ENCODE measurements at places on chromosomes 11 and 22.
A peak's percentile ranks its signal among the peaks of the same experiment; 100 is the strongest.

DNA sequence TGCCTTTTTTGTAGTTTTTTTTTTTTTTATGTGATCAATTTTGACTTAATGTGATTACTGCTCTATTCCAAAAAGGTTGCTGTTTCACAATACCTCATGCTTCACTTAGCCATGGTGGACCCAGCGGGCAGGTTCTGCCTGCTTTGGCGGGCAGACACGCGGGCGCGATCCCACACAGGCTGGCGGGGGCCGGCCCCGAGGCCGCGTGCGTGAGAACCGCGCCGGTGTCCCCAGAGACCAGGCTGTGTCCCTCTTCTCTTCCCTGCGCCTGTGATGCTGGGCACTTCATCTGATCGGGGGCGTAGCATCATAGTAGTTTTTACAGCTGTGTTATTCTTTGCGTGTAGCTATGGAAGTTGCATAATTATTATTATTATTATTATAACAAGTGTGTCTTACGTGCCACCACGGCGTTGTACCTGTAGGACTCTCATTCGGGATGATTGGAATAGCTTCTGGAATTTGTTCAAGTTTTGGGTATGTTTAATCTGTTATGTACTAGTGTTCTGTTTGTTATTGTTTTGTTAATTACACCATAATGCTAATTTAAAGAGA is 12.5 kb downstream of the CCND1 start:
- no peak for DNase-seq

GRCh38 chr11:114596175-114596919 is 761 bp upstream of the NXPE4 start:
- no peak for DNase-seq

GRCh38 chr11:3049430-3050243 is 7.6 kb downstream of the CARS1 start:
- DNase-seq: peak; percentile 61

GRCh38 chr11:118902336-118903203 is 18.9 kb downstream of the CXCR5 start:
- DNase-seq: no peak

DNA sequence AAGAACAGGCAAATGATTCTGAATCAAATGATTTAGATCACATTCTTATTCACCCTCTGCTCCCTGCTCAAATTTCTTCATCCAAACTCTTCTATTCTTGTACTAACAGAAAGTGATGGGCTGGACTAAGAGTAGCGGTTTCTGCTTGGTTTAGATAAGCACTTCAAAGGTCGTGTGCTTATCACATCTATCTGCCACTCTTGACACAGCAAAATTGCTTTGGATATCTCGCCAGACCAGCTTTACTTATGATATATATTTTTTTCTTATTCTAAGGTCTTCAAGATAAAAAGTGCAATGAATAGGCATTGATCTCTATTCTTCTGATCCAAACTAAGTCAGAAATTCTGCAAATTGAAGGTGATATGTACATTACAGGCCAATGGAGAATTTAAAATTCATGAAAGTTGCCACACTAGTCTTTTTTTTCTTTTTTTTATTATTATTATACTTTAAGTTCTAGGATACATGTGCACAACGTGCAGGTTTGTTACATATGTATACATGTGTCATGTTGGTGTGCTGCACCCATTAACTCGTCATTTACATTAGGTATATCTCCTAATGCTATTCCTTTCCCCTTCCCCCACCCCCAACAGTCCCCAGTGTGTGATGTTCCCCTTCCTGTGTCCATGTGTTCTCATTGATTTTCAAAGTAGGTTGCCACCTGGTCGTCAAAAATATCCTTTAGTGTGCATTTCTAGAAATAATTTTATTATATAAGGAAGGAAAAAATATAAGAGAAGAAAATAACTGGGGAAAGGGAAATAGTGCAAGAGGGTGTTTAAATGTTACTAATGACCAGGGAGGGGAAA is 1941.0 kb upstream of the RAG2 start:
- no peak for DNase-seq

DNA sequence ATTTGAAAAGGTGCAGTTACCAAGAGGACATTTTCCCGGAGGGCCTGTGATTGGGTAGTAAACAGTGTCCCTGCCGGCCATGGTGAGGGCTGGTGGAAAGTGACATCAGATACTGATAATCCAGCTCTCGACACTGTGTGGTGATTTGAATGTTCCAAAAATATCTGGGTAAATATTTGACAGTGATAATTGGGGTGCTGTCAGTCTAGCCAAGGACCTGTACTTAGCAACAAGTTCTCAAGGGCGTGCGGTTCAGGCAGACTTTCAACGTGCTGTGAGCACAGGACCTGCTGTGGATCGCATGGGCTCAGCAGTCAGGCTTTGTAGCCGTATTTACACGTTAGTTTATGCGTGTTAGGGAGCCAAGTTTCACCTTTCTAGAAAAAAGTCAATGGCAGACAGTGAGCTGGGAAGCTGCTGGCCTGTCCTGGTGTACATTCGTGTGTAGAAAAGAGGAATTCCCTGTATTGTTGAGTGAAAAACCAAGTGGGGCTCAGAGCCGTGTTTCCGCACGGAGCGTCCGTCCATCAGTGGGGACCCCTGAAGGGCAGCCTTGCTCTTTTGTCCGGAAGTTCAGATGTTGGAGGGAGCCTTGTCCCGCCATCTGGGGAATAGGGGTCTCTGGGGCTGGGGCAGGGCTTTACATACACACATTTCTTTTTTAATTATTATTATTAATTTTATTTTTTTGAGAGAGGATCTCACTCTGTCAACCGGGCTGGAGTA is 11.3 kb downstream of the TRMU start:
- DNase-seq: no peak

DNA sequence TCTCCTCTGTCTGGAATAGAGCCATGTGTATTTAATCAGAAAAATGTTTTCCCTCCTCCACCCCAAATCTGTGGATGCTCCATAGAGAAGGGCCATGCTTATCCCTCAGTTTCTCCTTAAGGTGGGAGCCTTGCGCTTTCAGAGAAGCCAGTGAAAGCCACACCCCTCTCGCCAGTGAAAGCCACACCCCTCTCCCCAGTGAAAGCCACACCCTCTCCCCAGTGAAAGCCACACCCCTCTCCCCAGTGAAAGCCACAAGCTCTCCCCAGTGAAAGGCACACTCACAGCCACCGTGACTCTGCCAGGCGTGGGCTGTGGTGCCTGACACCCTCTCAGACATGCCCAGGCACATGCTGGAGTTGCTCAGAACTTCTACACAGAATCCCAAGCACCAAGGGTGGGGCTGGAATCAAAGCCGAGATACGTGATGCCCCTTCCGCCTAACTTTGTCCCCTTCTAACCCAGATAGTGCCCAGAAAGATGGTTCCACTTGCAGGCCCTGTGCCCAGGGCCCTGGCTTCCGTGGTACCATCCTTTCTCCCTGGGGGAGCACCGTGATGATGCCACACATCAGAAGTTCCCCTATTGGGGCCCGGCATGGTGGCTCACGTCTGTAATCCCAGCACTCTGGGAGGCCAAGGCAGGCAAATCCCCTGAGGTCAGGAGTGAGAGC is 16.5 kb upstream of the PRR5 start:
- DNase-seq: no peak

DNA sequence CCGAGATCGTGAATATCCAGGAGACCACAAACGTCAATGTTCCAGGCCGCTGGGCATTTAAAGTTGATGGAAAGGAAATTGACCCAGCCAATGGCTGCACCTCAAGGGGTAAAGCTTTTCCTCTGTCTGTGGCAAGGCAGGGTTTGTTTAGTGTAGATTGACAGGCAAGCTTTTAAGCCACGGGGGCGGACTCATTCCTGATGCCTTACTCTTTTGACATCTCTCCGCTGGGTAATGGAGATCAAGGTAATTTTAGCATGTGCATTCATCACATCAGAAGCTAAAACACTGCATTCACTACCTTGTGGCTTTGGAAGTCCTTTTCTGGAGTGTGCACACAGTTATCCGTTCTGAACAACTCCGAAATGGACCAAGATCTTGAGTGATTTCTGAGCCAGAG is 12.6 kb downstream of the TECTA start:
- no peak for DNase-seq

DNA sequence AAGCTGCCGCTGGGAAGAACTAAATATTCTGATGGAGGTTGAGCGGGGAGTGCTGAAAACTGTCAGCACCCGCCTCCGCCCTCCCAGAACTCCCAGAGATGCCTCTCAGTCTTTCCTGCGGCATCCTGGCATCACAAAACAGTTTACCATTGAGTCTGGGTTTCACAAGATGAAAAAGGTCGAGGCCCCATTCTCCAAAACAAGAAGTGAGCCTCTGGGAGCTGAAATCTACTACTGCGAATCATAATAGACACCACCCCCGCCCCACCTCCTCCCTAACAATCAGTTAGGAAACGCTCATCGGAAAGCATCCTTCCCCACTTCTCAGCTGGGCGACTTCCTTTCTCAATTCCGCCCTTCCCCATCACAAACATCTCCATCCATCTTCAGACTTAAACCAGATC is 1.0 kb downstream of the SUN2 start:
- DNase-seq: peak; percentile 66

DNA sequence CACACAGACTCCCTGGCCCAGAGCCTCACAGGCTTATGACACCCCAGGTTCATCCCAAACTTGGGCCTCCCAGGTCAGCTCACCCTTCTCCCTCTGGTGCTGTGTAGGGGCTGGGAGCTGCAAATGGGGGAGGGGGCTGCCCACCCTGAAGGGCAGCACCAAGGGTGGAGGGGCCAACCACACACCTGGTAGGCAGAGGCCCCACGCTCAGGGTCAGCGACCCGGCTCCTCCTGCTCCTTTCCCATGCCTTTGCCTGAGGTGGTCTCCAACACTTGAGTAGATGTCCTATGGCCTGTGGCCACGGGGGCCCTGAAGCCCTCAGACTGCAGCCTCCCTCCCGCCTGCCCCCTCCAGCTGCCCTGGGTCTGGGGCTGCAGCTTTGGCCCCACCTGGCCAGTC is 3.4 kb downstream of the DGCR6 start:
- no peak for DNase-seq

DNA sequence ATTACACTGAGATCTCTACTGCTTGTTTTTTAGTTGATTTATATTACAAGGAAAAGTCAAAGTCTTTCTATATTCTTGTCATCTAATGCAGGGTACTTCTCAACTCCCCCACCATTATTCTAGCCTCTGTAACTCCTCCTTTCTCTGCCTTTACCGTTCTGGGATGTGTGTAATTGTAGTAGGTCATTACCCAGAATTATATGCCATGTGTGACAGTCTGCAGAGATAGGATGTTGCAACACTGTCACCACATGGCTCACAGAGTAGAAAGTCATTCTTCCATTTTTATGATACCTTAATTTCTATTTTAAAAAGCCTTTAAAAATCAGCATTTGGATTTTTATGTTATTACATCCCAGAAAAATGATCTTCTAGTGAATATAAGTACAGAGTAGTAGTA is 32.7 kb downstream of the ZNF143 start:
- DNase-seq: no peak

GRCh38 chr22:36365020-36365411 is 22.8 kb downstream of the MYH9 start:
- peak; percentile 51 for DNase-seq

- no peak for DNase-seq
Observed at GRCh38 chr11:92882828-92883611, 86.4 kb upstream of the MTNR1B start.

DNA sequence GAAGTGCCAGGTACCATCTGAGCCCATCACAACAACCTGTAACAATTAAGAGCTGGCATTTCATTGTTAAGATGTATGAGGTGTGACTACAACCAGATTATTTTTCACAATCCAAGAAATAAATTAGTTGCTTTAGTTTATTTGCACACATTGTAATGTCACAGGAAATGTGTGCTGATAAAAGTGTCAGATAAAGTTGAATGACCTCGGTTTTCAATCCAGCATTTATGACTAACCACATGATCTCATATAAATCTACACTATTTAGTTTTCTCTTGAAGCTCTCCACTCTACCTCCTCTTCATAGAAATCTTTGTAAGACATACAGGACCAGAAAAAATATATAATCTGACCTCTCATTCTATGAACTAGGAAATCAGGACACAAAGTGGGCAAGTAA is 166.2 kb downstream of the PGR start:
- DNase-seq: no peak

GRCh38 chr22:30001459-30001858 is 78.8 kb upstream of the HORMAD2 start:
- DNase-seq: no peak

GRCh38 chr11:68315171-68315920 is 3.0 kb downstream of the LRP5 start:
- DNase-seq: peak; percentile 64

DNA sequence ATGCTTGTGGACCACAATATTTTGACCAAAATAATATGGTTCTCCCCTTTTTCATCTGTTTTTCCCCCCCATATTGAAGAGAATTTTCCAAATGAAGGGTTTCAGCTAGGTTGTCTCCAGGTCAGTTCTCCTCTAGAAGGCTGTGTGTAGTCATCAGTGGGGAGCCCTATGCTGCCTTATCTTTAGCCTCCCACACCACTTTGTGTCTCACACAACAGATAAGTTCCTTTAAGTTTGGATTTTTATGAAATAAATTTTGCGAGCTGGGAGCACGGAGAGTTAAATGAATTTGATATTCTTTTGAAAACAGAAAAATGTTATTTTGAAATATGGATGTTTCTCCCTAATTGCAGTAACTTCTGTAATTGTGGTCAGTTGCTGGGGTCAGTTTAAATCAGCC is 28.9 kb downstream of the PAX6 start:
- no peak for DNase-seq

DNA sequence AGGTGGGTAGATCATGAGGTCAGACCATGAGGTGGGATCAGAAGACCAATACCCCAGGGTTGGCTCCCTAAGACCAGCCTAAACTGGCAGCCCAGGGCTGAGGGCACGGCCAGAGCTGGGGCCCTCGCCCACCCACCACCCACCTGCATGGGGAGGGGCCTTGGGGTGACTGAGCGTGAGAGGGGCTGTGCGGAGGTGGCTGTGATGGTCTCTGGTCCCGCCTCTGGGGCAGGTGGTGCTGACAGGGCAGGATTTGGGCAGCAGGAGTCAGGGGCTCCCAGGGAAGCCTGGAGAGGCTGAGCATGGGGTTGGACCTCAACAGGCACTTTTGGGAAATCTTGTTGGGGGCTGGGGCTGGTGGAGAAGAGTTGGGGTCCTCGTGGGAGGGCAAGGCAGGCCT is 39.8 kb upstream of the MUC5AC start:
- no peak for DNase-seq

- no peak for DNase-seq
Observed at GRCh38 chr11:116335891-116336290, 436.9 kb downstream of the BUD13 start.

- DNase-seq: peak; percentile 78
Observed at GRCh38 chr11:10581481-10582019, 13.1 kb upstream of the LYVE1 start.

GRCh38 chr11:114366331-114367243 is 33.7 kb downstream of the C11orf71 start:
- peak; percentile 15 for DNase-seq

DNA sequence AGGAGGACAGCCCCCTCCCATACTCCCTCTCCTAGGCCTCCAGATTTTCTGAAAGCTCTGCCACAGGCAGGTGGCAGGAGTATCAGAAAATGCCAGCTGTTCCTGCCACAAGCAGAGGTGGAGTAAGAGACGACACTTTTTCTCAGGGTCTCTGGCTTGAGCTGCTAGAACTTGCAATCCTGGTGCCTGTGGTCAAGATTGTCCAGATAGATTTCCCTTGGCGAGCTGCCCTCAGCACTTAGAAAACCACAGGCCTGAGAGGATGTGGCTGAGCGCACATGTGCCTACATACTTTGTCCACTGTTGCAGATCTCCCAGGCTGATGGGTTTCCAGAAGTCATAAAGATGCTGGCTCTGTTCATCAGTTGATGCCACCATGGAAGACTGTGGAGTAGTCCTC is 65.7 kb upstream of the NAV2 start:
- DNase-seq: peak; percentile 9

GRCh38 chr22:40009292-40009774 is 14.6 kb downstream of the FAM83F start:
- DNase-seq: no peak

GRCh38 chr11:8242499-8243280 is 21.0 kb downstream of the LMO1 start:
- DNase-seq: no peak

Data from muscle of leg (tissue), 16 donors.